ENCODE measurements at places on chromosomes 12 and 14. TPM values are rescaled to one million over a fixed set of nuclear protein-coding genes. Genes with fewer than 3 reads are reported as not detected.

DNA sequence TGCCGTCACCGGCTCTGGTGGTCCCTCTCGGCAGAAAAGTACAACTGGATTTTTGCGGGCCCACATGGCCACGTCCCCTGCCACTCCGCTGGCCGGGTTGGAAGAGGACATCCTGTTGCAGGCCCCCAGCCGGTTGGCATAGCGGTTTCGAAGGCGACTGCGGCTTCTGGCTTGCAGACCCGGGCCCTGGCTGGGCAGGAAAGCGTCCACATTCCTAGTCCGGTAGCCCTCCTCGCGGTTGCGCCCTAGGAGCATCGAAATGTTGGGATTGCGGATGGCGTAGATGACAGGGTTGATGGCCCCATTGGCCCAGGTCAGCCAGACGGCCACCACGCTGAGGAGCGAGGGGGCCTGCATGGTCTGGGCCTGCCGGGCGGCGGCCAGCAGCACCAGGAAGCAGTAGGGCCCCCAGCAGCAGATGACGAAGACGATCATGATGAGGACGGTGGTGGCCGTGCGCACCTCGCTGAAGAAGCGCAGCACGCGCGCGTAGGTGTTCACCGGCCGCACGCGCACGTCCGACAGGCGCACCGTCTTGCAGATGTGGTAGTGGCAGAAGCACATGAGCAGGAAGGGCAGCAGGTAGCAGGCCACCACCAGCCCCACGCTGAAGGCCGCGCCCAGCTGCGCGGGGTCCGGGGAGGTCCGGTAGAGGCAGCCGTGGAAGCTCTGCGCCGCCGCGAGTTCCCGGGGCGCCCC, 1.2 kb downstream of the GPR135 start:
- DNase-seq, result no peak

DNA sequence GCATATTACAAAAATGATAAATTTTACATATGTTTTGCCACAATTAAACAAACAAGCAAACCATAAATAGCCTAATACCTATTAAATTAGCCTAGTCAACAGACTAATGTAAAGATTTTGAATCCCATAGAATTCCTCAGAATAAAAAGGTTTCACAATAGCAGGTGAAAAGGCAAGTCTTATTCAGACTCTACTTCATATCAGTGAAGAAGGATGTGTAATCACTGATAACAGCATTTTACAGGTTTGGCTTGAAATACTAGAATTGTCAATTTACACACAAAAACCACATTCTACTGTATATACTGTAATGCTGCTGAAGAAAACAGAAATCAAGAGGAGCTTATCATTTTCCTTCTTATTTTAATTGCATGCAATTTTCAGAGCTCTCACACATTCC, 90.8 kb upstream of the SSTR1 start:
- DNase-seq, result no peak

DNA sequence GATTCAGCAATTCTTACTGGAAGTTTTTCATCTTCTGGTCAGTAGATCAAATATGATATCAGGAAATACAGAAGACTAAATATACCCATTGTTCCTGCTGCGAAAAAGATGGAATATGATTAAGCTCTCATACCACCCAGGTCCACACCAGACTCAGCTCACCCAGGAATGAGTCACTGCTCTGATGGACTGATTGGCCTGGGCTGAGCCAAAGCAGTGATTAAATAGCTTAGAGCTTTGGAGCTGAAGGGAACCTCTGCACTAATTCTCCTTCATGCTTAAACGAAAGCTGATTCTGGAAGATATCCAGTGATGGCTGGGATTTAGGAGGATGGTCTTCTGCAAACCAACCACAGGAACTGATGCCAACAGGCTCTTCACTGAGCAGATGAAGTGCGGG, 62.0 kb upstream of the SYT1 start:
- peak; percentile 61 for DNase-seq

- DNase-seq, result peak; percentile 26
Observed at GRCh38 chr12:12926571-12927071, 25.3 kb downstream of the GPRC5D start.

GRCh38 chr12:98399532-98399931, 115.9 kb upstream of the TMPO start:
- peak; percentile 57 for DNase-seq

Gene ARHGEF40
- total RNA-seq, result 30.4 TPM

Gene EML5
- total RNA-seq, result 8.0 TPM
